Left forelimb (tissue), 1 donor: ENCODE measurements at places on chromosomes 5 and 9.

GRCh38 chr5:96198356-96199058 is 234.5 kb downstream of the PCSK1 start:
- DNase-seq, result no peak

GRCh38 chr9:83503866-83504265 is 34.3 kb downstream of the FRMD3 start:
- no peak for DNase-seq

GRCh38 chr5:109482748-109483147 is 73.0 kb upstream of the PJA2 start:
- no peak for DNase-seq

GRCh38 chr5:9545136-9545991 is 511 bp downstream of the SEMA5A start:
- peak; percentile 71 for DNase-seq
